RWPE1 (cell line): ENCODE measurements at places on chromosomes 16 and 17.
A peak's percentile ranks its signal among the peaks of the same experiment; 100 is the strongest.

DNA sequence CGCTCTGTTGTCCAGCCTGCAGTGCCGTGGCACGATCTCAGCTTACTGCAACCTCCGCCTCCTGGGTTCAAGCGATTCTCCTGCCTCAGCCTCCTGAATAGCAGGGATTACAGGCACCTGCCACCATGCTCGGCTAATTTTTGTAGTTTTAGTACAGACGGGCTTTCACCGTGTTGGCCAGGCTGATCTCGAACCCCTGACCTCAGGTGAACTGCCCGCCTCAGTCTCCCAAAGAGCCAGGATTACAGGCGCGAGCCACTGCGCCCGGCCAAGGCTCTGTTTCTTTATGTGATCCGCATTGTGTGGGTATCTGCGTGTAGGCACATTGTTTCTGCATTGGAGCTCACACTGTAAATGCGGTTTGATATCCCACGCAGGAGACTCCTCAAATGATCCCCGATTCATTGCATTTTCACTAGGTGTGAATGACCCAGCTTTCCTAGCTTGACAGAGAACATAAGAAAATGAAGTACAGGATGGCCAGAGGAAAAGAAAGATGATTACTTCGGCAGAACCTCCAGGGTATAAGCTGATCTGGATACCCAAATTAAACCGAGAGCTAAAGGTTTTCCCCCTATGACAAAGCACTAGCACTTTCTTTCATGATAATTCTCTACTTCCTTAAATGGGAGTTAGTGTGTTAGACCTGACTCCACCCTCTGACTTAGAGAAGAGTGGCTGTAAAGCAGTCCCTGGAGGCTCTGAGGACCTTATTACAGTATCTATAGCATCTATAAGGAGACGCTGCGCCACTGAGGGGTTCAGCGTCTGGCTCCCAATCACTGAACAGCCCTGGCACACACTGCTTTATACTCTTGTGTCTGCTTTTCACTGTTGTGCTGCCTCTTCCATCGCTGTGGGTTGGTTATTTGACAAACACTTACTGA is 17.3 kb downstream of the COTL1 start:
- DNase-seq = no peak

GRCh38 chr17:57456622-57457021 is 200.3 kb downstream of the MSI2 start:
- DNase-seq = no peak

GRCh38 chr17:28258347-28258887 is 60.6 kb upstream of the TMEM97 start:
- no peak for DNase-seq

DNA sequence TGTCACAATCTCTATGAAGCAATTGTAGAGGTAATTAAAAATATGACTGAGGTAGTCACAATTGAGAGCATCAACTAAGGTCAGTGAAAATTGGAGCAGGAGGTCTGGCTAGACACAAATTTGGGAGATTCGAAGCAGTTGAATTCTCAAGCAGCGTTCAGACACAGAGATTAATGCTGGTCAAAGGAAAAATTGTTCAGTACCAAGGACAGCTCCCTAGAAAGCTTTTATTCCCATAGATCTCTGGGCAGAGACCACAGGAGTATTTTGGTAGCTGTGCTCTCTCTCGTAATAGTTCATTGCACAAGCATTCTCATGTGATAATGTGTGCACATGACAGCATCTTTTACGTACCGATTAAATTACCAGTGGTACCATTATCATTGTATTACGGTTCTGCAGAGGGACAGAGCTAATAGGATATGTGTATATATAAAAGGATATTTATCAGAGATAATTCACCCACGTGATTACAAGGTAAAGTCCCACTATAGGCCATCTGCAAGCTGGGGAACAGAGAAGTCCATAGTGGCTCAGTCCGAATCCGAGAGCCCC is 387.5 kb upstream of the HSBP1 start:
- no peak for DNase-seq

- no peak for DNase-seq
These were observed 84.4 kb downstream of the VMP1 start for GRCh38 chr17:59791603-59792457.

- no peak for DNase-seq
These were observed 1739.1 kb downstream of the TP53TG3F start for GRCh38 chr16:35198223-35199199.

- no peak for DNase-seq
These were observed 6.8 kb downstream of the FBXO47 start for GRCh38 chr17:38960402-38960801.

GRCh38 chr17:2202302-2202995 is 101.1 kb downstream of the SMG6 start:
- no peak for DNase-seq

DNA sequence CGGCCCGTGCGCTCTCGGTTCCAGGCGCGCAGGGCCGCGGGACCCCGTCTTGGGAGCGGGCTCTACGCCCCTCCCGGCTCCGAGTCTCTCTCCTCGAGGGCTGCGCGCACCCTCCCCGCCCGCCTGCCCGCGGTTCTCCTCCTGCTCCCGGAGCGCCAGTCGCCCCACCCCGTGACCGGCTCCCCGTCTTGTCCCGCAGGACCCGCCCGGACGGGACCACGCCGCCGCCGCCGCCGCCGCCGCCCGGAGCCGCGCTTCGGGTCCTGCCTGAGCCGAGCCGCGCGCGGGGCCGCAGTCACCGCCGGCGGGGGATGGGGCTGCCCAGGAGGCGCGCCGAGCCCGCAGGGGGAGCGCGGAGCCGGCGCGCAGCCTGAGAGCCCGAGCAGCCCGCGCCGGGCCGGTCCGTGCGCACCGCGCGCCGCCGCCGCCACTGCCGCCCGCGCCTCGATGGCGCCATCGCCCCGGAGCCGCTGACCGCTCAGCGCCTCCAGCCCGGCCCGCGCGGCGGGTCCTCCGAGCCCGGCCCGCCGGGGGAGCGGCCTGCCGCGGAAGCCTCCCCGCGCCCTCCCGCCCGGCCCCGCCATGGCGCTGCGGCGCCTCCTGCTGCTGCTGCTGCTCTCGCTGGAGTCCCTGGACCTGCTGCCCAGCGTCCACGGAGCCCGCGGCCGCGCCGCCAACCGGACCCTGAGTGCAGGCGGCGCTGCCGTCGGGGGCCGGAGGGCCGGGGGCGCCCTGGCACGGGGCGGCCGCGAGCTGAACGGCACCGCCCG is at the start of gene SHISA6:
TSS of gene SHISA6 (plus strand) at position 373 of the 770 bp plus-strand sequence.
- no peak for DNase-seq

- no peak for DNase-seq
These were observed 7.4 kb downstream of the CTNS start for GRCh38 chr17:3643889-3644349.

DNA sequence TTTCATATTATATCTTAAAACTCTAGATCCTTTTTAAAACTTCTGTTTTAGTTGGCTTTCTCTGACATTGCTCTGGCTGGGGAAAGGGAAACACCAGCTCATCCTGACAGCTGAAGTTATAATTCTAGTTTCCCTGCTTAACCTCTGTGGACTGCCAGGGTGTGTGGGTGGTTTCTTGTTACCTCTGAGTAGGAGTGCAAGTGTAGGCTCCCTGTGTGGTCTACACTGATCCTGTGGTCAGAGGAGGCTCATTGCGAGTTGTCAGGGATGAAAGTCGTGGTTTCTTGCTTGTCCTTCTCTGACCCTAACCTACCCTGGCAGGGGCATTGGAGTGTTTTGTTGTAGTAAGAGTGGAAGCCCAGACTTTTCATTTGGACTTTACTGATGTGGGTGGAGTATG is 221.0 kb downstream of the UTP18 start:
- no peak for DNase-seq

DNA sequence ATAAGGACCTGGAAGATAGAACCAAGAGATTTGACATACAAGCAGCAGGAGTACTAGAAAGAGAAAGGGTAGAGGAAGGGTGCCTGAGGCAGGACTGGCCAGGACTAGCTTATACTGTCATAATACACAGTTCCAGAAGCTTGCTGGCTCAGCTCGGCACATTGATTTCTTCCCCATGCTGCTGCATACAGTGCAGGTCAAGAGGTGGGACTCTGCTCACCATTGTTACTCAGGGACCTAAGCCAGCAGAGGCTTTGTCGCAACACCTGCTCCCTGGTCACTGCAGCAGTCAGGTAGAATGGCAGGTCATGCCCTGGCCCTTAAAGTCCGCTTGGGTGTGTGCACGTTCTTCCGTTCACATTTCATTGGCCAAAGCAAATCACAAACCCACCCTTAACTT is 32.8 kb downstream of the LDHD start:
- no peak for DNase-seq

- no peak for DNase-seq
These were observed 9.3 kb downstream of the PGAP3 start for GRCh38 chr17:39678340-39679116.

DNA sequence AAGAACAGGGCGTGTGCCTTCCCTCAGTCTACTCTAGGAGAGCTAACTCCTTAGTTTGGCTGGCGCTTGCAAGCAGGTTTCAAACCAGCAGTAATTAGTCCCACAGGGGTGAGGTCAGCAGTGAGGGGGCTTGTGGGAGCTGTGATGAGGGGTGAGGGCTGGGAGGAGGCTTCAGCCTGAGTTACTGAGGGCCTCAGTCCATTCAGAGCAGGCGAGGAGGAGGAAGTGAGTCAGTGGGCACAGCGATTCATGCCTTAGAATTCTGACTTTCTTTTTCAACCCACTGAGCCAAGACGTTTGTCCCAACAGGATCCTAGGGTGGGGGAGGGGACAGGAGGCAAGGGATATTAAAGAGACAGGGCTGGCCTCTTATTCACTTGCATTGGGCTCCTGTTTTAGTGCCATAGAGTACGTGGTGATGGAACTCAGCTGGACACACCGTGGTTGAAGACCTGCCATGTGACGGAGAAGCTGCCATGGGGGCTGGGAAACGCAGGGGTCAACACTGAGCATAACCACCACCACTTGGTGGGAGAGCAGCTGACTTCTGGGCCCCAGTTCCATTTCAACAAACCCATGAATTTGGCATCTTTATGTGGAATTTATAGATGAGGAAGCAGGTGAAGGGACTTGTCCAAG is 8.3 kb upstream of the ITGA3 start:
- DNase-seq = peak; percentile 85

DNA sequence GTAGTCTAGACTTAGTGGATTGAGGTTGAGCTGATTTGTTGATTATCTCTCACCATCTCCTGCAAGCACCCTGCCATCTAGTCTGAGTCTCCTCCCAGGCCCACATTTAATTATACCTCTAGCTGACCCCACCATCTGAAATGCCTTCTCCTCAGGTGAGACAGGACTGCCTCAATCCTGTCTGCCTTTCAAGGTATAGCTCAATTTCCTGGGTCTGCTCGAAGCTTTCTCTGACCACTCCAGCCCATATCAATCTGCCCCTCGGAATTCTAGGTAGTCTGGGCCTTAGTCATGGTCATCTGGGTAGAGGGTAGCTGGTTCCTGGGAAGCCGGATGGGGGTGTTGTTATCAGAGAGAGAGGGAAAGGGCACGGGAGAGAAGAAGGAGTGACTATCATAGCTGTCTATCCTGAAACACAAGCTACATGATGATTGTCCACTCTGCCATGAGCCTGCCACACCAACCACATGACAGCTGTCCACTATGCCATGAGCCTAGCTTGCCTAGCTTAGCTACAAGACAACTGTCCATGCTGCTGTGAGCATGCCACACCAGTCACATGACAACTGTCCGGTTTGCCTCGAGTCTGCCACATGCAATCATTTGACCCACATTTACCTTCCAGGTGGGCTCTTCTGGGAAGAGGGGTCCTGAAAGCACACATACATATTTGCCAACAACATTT is 34.4 kb downstream of the LYRM9 start:
- no peak for DNase-seq

GRCh38 chr17:42294469-42295398 is 6.4 kb downstream of the STAT5A start:
- no peak for DNase-seq

- no peak for DNase-seq
These were observed 1.7 kb upstream of the MNT start for GRCh38 chr17:2402544-2402943.

DNA sequence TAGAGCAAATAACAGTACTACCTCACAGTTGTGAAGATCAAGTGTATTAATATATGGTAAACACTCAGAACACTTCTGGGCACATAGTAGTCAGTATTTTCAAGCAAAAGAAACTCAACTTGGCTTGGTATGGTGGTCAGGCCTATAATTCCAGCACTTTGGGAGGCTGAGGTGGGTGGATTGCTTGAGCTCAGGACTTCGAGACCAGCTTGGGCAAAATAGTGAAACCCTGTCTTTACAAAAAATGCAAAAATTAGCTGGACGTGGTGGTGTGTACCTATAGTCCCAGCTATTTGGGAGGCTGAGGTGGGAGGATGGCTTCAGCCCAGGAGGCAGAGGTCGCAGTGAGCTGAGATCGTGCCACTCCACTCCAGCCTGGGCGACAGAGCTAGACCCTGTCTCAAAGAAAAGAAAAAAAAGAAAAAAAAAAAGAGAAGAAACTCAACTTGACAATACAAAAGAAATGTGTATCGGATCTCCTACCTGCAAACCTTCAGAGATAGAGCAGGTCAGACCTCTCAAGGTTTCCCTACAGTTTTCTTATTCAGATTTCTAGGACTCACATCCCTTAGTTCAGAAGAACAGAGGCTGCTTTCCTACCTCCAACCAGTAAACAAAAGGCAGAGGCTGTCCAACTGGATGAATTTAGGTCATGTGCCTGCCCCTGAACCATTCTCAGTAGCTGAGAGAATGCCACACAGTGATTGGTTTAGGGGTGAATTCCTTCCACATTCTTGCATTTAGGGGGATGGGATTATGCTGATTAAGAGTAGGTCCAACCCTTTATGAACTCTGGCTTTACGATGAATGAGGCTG is 1.7 kb upstream of the KPNA2 start:
- DNase-seq = peak; percentile 56

GRCh38 chr16:86573215-86573614 is 5.1 kb upstream of the FOXL1 start:
- DNase-seq = no peak

GRCh38 chr16:74999609-75000480 is 1.0 kb downstream of the ZNRF1 start:
- peak; percentile 62 for DNase-seq

DNA sequence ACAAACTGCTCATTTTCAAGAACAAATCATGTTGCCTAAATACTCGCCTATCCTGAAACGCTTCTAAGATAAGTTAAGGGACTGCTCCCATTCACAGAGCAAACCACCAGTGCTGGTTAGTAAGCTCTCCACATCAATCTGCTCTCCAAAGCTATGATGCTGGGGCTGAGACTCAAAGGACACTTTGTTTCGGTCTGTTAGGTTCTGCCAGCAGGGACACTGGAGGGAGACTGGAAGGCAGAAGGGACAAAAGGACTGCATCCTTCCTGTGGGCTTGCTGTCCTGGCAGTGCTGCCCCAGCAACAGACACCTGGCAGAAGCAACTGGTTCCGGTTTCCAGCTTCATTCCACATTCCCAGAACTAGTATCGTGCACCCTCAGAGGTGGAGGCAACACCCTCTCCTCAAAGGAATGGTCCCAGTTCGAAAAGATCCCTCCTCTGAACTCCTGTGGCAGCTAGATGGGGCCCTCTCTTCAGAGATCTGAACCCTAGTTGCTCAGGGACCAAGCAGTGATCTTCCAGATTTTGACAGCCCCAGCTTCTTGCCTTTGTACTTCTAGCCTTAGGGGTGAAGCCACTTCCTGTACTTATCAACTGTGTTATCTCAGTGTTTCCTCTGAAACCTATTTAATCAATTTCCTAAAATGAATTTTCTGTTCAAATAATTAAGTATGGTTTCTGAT is 73.4 kb upstream of the GSG1L start:
- no peak for DNase-seq

GRCh38 chr17:66405836-66406677 is 103.6 kb downstream of the PRKCA start:
- DNase-seq = no peak

- DNase-seq = no peak
These were observed 56.8 kb downstream of the NQO1 start for GRCh38 chr16:69669577-69669976.
